NCI-H460 (cell line): ENCODE measurements at places on chromosomes 16 and 17. TPM values are rescaled to one million over a fixed set of nuclear protein-coding genes. Genes with fewer than 3 reads are reported as not detected.
A peak's percentile ranks its signal among the peaks of the same experiment; 100 is the strongest.

The CCDC57 gene
- 21.2 and 21.3 TPM in 2 replicates for total RNA-seq

DNA sequence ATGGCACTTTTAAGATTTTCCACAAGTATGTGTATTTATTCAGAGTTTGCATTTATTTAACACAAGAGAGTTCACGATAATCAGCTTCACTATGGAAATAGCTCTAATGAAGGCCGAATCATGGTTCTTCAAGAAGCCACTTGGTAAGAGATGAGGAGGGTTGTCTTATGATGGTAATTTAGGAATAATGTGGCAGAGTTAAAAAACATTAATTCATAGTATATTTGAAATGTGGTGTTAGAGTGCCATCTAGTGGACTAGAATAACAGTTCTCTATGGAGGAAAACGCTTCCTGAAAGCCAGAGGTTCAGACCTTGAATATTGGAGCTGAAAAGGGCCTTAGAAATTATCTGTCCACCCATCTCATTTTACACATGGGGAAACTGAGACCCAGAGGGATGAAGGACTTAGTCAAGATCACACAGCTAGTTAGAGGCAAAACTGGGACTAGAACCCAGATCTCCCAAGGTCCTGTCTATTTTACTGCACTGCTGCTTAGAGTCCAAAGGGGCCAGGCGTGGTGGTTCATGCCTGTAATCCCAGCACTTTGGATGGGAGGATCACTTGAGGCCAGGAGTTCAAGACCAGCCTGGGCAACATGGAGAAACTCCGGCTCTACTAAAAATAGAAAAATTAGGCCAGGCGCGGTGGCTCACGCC lies 33.8 kb upstream of the KPNB1 start:
- peak; percentile 55 for DNase-seq

- DNase-seq: peak; percentile 29
Measured at GRCh38 chr17:12765548-12765947, 23.8 kb upstream of the ARHGAP44 start.

DNA sequence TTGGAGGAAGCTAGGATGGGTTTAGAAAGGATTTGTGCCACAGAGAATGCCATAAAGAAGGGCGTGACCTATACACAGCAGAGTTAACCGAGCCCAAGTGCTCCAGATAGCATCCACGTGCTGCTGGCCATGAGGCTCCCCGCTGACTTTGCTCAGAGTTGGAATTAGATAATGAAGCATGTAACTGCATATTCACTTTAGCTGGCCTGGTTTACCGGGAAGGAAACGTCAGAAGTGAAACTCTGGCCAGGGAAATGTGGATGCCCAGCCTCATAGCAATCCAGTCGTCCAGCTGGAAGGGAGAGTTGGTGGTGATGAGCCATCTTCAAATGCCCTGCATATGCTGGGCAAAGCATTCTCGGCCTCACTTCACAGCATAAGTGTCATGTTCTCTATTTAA lies 6.1 kb downstream of the KRT35 start:
- no peak for DNase-seq

The OTOP3 gene
- total RNA-seq: not detected in 2 replicates

The CMTM1 gene
- total RNA-seq: 1.7 and 3.2 TPM in 2 replicates

The HCRT gene
- total RNA-seq: not detected in 2 replicates

DNA sequence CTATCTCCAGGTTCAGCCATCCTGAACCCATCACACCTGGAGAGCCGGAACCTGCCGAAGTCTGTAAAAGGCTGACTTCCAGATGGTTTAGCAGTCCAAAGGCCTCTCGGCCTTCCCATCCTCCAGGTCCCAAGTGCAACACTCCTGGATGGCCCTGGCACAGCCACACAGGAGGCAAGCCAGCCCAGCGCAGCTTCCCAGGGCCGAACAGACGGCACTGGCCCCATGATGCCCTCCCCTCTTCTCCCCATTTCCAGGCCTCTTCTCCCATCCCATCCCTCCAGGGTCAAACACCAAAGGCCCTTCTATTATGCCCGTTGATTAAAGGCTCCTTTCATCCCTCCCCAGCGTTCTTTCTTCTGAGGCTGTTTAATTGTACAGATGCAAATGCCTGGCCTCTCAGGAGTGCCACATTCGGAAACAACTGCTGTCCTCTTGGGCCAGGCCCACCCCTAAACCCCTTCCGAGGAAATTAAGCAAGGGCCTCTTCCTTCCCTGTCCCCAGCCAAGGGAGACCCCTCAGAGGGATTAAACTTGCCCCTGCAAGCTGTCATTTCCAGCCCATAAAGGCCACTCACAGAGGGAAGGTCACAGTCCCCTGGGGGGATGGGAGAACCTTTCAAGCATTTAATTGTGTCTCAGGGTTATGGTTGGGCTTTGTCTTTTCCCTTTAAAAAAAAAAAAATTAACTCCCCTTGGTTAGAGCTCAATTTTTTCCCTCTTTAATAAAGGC lies 30.8 kb downstream of the AXIN2 start:
- no peak for DNase-seq

DNA sequence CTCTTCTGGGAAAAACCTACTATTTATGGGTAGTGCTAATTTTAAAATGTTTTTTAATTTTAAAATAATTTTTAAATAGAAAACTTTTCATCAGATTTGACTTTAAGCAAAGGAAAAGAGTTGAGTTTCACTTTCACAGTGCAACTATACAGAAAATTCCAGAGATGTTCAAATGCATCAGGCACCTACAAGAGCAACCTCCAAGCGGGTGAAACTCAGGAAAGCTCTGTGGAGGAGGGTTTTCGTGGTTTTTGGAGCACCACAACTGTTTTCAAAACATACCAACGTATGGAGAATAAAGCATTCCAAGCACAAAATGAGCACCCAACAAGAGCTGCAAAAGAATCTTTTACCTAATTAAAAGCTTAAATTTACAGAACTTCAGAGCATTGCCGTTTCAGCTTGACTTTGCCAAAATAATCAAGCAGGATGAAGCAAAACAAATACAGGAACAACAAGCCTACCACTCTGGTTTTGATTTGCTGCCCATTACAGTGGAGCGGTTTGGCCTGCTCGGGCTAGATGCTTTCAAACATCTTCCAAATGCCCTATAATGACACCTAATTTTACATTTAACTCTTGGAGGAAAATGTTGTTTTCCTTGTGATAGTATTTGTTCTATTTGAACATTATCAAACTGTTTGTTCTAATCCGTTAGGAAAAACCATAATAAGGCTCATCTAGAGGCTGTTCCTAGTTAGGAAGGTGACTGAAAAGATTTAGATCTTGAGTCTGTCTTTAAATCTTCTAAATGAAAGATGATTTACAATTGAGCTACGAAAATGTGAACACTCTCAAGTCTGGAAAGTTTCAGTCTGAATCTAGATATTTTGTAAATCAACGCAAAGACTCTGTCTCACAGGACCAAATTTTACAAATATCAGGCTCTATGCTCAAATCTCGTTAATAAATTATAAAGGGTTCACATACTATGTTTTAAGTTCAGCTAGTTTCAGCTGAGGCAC lies 34.5 kb downstream of the NACA2 start:
- DNase-seq: no peak

DNA sequence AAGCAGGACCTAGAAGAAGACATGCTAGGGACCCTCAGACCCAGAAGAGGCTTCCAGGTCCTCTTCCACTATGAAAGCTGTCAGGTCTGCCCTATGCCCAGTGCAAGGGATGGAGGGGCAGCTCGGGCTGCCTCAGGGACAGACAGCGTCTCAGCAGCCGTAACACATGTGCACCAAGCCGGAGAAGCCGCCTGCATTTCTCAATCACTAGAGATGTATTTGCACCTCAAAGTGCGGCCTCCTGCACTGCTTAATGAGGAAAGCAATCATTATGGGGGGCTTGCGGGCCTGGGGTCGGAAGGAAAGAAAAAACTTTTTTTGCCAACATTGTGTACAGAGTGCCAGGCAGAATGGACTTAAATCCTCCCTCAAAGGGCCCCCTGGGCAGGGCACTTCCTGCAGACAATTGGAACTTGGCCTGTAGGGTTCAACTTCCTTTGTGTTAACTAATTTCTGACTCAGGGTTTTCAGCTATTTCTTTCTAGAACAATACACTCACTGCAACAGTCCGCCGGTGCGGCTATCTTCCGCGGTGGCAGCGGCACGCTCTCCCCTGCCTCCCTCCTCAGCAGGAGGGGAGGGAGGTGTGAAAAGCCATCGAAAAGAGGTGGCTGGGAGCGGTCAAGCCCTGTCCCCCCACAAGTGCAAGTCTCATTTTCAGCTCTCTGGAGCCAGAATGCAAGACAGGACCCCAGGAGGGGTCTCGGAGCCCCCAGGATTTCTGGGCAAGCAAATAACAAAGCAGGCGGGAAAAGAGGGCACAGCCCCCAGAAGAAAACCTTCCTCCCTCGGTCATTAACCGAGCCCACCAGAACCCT lies 101.2 kb downstream of the ZNF423 start:
- no peak for DNase-seq

DNA sequence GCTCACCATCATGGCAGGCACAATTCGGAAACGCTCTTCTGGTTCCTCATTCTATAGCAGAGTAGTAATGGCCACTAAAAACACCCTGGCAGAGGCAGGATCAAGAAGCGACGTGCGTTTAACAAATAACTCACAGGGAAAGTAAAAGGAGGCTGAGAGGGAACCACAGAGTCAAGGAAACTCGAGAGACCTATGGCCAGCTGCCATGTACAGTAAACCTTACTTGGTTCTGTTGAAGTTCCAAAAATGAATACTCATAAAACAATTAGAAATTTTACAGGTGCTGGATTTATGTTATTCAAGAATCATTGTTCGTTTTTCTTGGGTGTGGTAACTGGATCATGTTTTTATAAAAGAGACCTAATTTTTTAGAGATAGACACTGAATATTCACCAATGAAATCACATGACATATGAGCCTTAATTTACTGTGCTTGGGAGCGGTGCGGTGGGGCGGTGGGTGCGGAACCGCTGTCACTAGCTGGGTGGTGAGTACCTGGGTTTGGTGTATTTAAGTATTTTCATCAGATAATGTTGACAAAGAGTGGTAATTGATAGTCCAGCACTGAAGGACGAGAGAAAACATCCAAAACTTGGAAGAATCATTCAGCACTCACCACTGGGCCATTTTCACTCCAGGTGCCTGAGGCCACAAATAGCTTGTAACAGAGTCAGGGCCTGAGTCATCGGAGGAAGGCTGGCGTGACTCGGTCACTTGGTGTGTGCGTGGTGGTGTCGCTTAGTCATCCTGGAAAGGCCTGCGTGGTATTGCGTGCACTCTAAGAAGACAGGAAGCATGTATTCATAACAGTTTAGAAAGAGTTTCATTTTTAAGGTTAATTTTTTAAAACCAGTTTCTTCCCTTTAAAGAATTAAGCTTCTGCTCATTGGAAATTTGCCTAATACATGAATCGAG lies 135.4 kb upstream of the CHMP6 start:
- DNase-seq: peak; percentile 92

DNA sequence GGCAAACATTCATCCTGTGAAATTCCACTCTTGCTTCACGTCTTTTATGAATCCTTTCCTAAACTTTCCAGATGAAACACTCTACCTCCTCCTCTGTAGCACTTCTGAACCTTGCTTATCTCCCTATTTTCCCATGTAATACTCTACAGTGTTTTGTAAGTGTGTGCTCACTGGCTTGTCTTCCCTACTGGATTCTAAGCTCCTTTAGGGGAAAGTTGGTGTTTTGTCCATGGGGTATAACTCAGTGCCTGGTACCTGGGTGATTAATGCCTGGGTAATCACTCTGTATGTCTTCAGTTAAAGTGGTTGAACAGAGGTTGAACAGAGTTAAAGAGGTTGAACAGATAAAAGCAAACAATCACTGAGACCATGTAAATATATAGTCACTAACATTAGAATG lies 3.8 kb upstream of the KAT7 start:
- DNase-seq: no peak

DNA sequence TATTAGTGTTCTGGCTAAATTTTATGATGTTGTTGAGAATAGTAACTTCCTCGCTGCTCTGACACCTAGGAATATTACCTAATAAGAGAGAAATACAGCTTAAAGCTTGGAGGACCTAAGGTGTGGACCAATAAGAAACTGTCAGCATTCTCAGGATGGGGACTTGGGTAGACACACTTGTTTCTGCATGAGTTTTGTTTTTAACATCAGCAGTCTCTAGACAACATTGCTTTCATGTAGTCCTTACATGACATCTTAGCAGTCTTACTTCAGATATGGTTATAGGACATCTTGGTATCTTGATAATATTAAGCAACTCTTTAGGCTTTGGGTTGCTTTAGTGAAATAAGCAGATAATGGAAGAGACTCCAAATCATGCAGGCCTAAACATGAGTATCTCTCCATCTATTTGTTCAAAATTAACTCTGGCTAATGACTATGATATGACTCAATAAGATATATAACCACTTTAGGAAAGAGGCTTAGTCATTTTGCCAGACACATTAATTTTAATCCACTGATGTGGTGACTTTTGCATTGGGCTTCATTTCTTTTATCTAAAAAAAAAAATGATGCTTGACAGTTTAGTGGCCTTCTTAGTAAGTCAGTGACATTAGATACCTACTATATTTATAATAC lies 84.5 kb downstream of the WNT3 start:
- no peak for DNase-seq

GRCh38 chr16:69381231-69381630 lies 4.6 kb downstream of the TERF2 start:
- DNase-seq: no peak

GRCh38 chr17:78300962-78301820 lies 58.7 kb downstream of the SOCS3 start:
- no peak for DNase-seq

The GPRC5B gene
- total RNA-seq: 0.10 TPM in 1 of 2 replicates, not detected in the other

The SLC16A5 gene
- total RNA-seq: 19.8 and 20.0 TPM in 2 replicates

DNA sequence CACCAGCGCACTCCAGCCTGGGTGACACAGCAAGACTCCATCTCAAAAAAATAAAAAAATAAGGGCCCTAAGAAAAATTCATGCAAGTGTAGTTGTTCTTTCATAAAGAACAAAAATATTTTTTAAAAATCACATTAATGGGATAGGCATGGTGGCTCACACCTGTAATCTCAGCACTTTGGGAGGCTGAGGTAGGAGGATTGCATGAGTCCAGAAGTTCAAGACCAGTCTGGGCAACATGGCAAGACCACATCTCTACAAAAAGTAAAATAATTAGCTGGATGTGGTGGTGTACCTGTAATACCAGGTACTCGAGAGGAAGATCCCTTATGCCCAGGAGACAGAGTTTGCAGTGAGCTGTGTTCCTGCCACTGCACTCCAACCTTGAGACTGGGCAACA lies 15.2 kb upstream of the BRIP1 start:
- DNase-seq: no peak

DNA sequence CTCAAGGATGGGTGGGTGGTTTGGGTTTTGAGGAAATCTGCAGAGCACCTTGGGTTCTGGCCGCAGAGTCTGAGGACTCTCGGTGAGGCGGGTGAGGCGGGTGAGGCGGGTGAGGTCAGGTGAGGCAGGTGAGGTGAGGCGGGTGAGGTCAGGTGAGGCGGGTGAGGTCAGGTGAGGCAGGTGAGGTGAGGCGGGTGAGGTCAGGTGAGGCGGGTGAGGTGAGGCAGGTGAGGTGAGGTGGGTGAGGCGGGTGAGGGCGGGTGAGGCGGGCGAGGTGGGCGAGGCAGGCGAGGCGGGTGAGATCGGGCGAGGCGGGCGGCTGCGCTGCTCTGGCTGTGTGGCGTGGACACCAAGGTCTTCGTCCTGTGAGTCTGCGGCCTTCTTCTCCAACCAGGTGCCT lies 24.1 kb upstream of the RPL13 start:
- DNase-seq: no peak

The CD79B gene
- not detected in 2 replicates for total RNA-seq

- no peak for DNase-seq
Measured at GRCh38 chr17:50976951-50977472, 110.9 kb upstream of the TOB1 start.
